H4 (cell line): ENCODE measurements at places on chromosomes 2 and 18.

DNA sequence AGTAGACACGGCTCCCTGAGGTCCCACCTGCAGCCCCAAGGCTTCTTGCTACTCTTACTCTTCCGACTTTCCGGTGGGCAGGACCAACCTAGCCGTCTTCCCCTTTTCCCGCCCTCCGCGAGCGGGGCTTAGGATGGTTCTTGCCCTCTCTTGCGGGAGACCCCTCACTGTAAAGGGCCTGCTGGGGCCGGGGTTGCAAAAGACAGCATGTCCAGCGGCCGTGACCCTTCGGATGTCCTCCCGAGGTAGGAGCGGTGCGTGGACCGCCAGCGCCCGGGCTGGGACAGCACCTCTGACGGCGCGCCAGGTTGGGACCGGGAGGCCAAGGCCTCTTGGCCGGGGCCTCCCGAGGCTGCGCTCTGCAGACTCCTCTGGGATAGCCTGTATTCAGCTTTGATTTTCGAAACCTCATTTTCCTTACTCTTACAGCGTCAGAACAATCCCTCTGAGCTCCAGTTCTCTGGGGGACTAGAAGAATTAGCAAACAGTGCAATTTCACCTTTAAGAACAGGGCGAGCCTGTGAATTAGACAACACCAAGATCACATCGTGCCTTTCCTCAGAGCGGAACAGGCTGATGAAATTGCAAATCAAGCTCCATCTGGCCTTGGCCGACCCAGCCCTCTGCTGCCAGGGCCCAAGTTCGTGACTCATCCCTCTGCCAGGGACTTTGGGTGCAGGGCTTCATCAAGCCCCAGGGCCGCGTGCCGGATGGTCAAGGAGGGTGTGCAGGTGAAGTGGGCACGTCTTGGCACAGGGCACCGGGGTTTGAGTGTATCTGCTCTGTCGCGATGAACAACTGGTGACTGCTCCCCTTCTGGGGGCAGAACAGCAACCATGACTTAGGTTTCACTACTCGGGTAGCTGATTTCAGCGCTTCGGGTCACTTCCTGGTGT lies 777 bp downstream of the MOCOS start:
- DNase-seq: peak; percentile 65

DNA sequence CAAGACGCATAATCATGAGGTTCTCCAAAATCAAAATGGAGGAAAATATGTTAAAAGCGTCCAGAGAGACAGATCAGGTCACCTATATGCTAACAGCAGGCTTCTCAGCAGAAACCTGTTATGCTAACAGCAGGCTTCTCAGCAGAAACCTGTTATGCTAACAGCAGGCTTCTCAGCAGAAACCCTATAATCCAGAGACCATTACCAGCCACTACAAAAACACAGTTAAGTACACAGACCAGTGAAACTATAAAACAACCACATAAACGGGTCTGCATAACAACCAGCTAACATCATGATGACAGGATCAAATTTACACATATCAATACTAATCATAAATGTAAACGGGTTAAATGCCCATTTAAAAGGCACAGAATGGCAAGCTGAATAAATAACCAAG lies 1548.4 kb upstream of the TMEFF2 start:
- no peak for DNase-seq

DNA sequence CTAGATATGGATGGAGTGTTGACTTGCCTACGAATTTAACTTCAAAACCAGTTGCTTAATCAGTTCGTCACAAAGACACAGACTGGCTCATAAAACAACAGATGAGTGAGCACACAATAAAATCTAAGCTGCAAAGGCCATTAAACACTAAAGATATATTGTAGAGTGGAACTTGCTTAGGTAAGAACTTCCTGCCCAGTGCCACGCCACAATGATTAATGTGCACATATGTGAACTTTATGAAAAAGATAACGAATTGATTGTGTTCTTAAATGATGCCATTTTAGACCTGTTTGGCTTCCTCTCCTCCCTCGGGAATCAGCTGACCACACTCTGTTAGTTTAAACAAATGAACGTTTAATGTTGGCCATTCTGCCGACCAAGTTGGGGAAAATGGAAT lies 2031.3 kb upstream of the CELF4 start:
- DNase-seq: no peak

- no peak for DNase-seq
These were observed 44.7 kb downstream of the MSTN start for GRCh38 chr2:190017837-190018236.

- DNase-seq: no peak
These were observed 82.3 kb upstream of the SPRED2 start for GRCh38 chr2:65514555-65515195.

DNA sequence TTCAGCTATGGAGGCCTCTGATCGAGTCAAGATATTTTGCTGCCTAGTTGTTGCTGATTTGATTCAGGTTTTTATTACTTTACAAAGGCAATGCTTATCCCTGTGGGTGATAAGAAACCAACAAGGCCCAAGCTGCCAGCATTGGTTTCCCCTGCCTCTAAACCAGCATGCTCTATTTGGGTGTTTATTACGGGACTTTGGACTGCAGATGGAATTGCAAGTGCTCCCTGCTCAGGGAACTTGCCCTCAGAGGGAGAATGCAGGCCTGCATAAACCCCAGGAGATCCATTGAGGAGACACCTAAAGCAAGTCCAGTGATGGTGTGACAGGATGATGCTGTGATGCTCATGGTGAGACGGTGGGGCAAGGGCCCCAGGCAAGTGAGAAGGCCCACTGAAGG lies 172.1 kb downstream of the VAPA start:
- no peak for DNase-seq

DNA sequence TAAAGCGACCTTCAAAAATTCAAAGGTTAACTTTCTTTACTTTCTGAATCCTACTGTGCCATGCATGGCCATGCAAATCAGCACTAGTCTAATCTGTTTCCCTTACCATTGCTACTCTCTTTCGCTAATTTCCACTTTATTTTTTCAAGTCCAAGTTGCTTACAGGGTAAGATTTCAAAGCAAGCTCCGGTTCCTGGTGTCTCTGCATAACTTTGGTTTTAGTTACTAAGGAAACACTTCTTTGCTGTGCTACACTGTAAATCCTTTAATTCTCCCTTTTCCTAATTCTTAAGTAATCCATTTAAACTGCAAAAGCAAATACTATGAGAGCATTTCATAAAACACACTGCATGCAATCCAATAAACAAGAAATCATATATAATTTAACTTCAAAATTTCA lies 383.5 kb upstream of the LYPD1 start:
- DNase-seq: no peak

GRCh38 chr2:149063177-149063576 lies 24.7 kb downstream of the LYPD6B start:
- DNase-seq: no peak

- no peak for DNase-seq
These were observed 55.8 kb downstream of the TTC27 start for GRCh38 chr2:32683520-32684086.

DNA sequence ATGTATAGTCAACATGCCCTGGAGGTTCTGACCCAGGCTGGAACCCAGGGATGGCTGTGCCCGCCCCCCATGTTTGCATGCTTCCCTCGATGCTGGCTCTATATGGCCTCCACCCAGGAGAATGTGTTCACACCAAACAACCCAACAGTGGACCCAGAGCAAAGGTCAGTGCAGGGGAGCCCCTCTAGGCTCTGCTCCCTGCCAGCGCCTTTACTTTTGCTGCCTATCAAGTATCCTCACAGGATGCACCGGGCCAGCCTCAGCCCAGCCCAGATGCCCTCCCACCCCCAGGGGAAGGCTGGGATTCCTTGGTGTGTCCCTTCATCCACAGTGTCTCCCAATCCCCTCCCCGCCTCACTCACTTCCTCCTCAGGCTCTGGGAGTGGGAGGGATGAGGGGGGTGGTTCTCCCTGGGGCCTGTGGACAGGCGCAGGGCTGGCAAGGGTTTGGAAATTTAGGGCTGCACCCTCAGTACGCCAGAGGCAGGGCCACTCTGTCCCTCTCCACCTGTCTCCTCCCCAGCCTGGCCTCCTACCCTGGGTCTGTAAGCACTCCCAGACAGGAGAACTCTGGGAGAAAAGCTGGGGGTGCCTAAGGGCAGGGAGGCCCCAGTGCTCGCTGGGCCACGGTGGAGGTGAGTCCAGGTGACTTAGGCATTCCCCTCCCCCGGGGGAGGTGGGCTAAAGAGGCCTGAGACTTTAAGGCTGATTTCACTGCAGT lies 2.3 kb downstream of the ATP6V1B1 start:
- no peak for DNase-seq

DNA sequence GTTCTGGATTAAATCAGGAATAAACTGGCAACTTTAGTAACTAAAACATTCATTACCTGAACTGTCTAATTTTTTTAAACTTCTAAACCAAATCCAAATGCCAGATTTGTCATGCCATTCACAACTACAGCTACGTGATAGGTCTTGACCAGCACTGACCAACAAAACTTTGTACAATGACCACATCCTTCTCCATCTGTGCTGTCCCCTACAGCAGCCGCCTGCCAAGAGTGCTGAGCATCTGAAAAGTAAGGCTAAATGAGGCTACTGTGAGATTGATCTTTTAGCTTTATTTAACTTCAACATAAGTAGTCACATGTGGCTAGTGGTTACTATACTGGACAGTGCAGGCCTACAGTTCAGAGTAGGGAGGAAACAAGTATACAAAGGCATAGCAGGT lies 7.6 kb downstream of the FAM168B start:
- no peak for DNase-seq
